ENCODE measurements at places on chromosomes 11 and 22.
A peak's percentile ranks its signal among the peaks of the same experiment; 100 is the strongest.

DNA sequence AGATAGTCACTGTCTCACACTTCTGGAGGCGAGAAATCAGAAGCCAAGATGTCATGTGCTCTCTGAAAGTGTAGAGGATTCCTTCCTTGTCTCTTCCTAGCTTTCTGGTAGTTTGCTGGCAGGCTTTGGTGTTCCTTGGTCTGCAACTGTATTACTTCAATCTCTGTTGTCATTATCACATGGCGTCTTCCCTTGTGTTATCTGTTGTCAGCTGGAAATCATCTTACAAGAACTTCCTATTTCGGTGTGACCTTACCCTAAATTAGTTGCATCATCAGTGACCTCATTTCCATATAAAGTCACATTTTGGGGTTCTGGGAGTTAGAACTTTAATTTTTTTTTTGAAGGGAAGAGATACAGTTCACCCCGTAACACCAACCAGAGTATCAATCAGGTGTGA lies 3.3 kb upstream of the LIN7C start:
- DNase-seq = no peak

GRCh38 chr11:83436855-83437254 lies 150.7 kb upstream of the CCDC90B start:
- no peak for DNase-seq

DNA sequence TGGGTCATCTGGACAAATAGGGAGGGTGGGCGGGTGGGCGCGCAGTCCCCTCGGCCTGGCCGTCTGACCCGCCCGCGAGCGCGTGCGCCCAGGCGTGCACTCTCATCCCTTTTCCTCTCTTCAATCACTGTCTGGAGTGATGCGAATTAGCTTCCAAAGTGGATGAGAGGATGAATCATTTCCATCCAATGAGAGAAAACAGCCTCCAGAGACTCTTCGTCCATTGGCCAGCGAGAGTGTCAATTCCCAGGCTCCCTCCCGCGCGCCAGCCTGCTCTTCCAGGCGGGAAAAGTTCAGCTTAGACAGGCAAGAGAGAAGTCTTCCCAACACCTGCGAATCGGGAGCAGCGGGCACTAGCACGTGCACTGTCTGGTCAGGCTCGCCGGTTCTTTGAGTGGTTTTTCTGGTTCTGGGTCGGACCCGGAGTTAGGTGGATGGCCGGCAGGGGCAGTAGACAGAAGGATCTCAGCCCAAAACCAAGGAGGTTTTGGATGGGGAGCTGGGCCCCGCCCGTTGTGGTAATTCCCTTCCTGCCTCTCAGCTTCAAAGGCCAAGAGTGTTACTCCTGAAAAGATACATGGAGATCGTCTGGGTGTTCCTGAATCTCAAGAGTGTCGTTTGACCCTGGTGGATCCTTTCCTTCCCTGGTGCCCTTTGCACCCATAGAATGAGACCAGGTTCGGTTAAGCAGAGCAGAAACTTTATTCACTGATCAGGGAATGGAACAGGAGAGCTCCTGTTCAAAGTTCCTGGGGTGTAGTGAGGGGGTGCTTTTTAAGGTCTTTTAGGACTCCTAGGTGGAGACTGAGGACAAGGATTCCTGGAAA lies 33.4 kb upstream of the GLYATL1 start:
- peak; percentile 41 for DNase-seq

GRCh38 chr22:34736081-34736480 lies 329.9 kb upstream of the ISX start:
- DNase-seq = no peak

DNA sequence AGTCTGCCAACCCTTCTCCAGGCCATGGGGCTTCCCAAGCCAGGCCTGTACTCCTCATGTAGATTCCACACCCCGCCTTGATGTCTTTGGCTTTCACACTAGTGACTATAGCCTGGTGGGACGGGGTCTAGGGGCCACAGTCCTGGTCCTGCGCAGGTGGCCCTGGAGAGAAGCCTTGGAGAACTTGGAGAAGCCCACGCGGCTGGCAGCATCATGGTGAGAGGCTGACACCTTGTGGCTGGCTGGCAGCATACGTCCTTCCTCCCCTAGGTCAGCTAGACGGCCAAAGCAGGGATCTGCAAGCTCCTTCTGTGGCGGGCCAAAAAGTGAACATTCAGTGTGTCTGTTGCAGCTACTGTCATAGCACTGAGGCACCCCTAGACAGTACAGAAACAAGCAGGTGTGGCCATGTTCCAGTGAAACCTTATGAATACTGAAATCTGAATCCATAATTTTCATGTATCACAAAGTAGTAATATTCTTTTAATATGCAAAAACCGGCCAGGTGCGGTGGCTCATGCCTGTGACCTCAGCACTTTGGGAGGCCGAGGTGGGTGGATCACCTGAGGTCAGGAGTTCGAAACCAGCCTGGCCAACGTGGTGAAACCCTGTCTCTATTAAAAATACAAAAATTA lies 42.0 kb downstream of the FAM83F start:
- no peak for DNase-seq

GRCh38 chr11:111365722-111366559 lies 13.1 kb downstream of the POU2AF1 start:
- no peak for DNase-seq

DNA sequence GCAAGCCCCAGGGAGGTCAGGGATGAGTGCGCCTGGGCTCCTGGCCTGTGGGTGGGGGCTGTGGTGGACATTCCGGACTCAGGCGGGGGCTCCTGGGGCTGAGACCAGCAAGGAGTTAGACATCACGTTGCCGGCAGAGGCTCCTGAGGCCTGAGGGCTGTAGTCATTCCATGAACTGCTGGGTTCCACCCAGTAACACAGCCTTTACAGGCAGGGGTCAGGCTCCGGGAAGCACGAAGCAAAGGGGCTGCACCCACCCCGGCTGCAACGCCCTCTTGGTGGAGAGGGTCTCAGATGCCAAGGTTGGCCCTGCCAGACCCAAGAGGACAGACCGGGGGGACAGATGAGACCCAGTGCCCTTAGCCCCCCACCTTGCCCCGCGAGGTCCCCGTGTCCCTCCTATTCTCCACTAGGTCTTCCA lies 9.0 kb downstream of the TNNT3 start:
- no peak for DNase-seq

DNA sequence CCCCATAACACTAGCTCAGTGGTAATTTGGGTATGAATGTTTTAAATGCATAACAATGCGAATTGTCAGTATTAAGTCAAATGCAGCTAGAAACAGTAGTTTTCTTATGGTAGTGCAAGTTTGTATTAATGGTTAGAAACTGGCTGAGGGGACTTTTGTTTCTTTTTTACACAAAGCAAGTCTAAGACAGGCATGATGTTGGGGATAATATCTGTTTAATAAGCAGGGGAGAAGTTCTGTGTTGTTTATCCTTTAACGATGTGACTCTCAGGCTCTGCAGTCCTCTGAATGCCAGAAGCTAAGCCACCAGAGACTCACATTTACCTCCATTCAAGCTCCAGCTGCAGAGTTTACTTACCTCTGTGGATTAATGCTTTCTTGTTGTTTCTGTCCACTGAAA lies 67.8 kb downstream of the SYT9 start:
- no peak for DNase-seq
